ENCODE measurements at places on chromosomes 11 and 22.

DNA sequence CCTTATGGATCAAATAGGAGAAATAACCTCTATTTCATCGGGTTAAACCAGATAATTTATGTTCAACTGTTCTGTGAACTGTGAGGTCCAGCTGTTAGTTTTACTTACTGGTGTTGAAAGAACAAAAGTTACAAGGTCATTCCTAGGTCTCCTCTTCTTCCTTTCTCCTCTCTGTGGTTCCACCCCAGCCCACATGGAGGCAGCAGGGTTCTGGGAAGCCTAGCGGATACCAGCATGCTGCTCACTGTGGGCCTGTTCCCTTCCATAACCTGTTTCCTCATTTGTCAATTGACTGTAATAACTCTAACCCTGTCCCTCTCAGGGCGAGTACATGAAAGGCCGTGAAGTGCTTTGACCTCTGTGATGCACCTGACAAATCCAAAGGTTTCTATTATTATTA is 27.8 kb downstream of the RELT start:
- no peak for DNase-seq

DNA sequence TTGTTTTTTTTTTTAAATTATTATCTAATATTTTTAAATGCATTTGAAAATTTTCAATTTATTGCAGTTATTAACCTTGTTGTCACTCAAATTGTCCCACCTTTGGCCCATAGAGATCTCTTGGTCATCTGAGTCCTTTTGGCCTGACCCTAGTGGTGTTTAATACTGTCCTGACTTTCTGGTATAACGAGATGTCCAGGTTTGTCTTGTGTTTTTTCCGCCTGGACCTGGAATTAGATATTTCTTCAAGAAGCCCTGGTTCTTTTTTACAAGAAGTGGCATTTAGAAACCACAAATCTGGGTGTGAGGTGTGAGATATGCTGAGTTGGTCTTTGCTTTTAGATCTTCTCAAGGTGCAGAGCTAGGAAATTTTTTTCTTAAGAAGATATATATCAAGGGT is 38.1 kb downstream of the LRRC32 start:
- DNase-seq: no peak

DNA sequence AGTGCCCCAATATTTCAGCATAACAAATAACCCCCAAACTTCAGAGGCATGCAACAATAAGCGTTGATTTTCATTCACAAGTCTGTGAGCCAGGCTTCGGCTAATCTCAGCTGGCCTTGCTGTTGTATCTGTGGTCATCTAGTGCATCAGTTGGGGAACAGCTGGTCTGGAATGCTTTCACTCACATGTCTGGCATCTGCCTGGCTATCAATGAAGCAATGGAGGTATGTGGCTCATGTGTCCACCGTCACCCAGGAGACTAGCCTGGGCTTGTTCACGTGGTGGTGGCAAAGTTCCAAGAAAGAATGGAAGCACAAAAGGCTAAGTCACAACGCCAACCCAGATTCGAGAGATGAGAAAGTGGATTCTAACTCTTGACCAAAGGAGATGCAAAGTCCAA is 304.8 kb upstream of the ISX start:
- no peak for DNase-seq

- no peak for DNase-seq
These were observed 2.9 kb upstream of the ABCC8 start for GRCh38 chr11:17479284-17480214.

DNA sequence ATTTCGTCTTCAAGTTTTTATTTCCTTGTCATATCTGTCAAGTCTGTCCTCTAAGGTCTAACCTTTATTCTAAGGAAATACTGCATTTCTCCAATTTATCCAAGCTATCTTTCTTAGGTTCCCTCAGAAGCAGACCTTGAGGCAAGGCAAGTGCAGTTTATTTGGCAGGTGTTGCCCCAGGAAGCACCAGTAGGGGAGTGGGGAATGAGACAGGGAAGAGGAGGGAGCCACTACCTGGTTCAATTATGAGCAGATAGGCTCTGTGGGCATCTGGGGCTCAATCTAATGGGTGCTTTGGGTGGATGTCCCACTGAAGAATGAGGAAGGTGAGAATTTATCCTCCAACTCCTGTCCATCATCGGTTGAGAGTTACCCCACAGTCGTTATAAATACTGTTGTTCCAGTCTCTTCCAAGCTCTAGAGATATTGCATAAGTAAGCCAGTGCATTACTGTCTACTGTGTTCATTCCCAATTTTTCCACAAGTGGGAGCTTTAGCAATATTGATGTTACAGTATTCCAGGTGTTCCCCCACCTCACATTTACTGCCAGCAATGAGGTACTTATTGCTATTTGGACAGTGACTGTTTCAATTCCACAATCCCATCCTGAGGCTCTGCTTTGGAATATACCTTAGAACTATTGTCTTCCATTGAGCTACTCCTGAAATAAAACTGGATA is 154.9 kb upstream of the CEP126 start:
- no peak for DNase-seq
